Cortex of kidney (tissue), 1 donor: ENCODE measurements at places on chromosomes 7 and 10.

DNA sequence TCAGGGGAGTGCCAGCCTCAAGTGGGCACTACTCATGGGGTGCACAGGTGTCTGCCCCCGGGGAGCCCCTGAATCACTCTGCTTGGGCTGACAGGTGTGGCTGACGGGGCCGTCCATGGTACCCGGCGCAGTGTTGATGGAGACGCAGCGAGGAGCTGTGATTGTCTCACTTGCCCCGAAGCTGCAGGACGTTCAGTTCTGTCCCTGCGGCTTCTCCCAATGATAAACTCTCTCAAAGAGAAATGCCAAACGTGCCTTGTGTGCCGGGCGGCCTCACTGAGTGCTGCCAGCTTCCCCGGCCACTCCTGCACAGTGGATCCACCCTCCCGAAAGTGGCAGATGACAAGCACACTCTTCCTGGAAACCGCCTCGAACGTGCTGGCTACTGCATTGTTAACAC lies 203.2 kb downstream of the DNAJB6 start:
- DNase-seq = no peak

GRCh38 chr10:83959328-83959727 lies 180.0 kb upstream of the GHITM start:
- no peak for DNase-seq

- no peak for DNase-seq
These were observed 145.8 kb upstream of the IMMP2L start for GRCh38 chr7:111708072-111708471.

GRCh38 chr10:55400075-55400849 lies 599.2 kb upstream of the PCDH15 start:
- DNase-seq = no peak

- no peak for DNase-seq
These were observed 338.3 kb upstream of the AUTS2 start for GRCh38 chr7:69260023-69260422.

DNA sequence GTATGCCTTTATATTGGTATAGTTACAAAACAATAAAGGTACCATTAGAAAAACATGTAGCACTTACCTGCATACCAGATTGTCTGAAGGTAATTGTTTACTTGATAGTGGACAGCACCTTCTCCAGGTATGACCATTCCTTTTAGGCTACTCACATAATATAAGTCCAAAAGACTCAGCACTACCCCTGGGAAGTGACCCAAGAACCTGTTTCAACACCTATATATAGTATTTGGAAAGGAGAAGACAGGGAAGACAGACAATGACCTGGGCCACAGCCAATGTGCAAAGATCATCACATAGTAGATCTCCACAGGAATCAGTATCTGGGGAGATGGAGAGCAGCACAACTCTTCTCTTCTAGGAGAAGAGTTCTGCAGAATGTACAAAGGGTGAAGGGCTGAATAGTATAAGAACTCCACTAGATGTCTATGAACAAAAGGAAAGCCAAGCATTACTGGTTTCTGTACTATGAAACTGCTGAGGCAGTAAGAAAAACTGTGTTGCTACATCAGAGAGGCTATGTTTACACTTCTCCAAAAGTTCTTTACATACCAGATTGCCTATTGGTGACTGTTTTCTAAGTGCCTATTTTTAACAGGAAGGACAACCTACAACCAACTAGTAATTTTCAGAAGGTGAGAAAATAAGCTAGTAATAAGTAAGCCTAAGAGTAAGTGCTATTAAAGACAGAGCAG lies 159.2 kb downstream of the BTAF1 start:
- no peak for DNase-seq

GRCh38 chr10:70362328-70362727 lies 20.1 kb downstream of the LRRC20 start:
- DNase-seq = no peak

- DNase-seq = no peak
These were observed at the start of gene LLCFC1 for GRCh38 chr7:142939226-142939910. LLCFC1 (plus strand) TSS chr7:142939484; CDS start chr7:142939622, 138 bp downstream.

DNA sequence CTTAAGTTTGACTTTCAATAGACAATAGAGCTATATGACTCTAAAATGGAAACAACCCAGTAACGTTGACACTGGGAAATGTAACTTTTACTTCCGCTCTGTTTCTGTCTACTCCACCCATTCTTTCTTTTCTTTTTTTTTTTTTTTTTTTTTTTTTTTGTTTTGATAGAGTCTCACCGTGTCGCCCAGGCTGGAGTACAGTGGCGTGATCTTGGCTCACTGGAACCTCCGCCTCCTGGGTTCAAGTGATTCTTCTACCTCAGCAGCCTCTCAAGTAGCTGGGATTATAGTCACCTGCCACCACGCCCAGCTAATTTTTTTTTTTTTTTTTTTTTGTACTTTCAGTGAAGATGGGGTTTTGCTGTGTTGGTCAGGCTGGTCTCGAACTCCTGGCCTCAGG lies 13.9 kb downstream of the PRSS2 start:
- DNase-seq = no peak

- DNase-seq = no peak
These were observed 40.1 kb downstream of the NHLRC2 start for GRCh38 chr10:113894581-113894980.

GRCh38 chr7:11480143-11480542 lies 351.9 kb downstream of the THSD7A start:
- no peak for DNase-seq

GRCh38 chr10:59090817-59091622 lies 85.4 kb upstream of the PHYHIPL start:
- DNase-seq = no peak

DNA sequence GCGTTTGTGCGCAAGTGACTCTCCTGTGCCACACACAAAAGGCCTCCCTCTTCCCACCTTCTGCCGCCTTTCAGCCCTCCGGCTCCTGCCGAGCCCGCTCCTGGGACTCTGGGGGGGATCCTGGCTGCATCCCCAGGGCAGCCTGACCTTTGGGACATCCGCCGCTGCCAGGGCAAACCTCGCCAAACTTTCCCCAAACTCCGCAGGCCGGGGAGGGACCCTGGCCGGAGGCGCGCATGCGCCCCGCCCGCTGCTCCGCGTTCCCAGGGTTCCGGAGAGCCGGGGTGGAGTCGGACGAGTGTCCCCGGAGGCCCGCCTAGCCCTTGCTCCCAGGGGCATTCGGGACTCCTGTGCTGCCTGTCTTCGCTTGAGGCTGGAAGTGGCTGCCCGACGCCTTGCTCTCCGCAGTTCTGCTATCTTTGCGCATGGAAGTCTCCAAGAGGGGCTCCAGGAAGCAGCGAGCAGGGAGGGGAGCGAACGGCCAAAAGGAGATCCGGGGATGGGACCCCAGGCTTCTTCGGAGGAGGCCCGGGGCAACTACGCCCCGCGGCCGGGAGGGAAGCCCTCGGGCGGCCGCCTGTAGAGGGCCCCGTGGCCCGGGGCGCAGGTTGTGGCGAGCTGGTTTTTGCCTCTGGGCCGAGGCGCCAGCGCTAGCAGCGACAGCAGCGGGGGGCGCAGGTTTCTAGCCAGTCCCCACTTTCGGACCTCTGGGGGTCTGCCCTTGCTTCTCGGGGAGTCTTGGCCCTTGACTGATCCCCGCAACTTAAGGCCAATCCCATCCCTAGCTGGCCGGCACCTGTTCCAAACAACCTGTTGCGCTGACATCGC lies 7.0 kb downstream of the PTF1A start:
- DNase-seq = no peak

- DNase-seq = no peak
These were observed 9.7 kb downstream of the RTKN2 start for GRCh38 chr10:62258926-62259325.

- no peak for DNase-seq
These were observed 3.5 kb downstream of the MKRN1 start for GRCh38 chr7:140475747-140476333.
